ENCODE measurements at places on chromosomes 13 and 19.
A peak's percentile ranks its signal among the peaks of the same experiment; 100 is the strongest.

DNA sequence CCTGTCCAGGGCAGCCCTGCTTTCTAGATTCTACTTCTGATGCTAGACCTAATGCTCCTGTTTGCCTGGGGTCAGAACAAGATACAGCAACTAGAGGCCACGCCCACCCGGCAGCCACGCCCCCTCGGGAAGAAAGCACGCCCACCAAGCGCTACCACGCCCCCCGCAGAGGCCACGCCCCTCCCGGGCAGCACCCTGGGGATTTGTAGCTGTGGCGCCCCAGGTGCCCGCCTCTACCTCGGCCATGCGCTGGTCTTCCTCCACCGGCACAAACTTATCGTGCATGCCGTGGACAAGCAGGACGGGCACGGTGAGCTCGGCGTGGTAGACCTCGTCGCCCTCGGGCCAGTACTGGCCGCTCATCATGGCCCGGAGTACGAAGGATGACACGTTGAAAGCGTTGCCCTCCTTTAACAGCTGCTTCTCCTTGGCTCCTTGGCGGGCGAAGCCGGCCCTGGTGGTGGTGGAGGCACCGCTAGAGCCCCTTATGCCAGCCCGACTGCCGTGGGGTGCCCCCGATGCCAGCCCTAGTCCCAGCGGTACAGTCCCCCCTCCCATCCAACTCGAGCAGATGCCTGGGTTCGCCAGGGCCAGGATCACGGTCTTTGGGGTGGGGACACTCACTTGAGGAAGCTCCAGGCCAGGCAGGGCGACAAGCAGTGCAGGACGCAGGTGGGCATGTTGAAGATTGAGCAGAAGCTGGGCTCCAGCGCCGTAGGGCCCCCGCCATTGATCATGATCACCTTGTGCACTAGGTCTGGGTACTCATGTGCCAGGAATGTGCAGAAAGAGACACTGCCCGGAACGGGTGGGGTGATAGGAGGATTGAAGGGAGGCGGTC lies 9.0 kb downstream of the ABHD8 start:
- DNase-seq, result no peak

DNA sequence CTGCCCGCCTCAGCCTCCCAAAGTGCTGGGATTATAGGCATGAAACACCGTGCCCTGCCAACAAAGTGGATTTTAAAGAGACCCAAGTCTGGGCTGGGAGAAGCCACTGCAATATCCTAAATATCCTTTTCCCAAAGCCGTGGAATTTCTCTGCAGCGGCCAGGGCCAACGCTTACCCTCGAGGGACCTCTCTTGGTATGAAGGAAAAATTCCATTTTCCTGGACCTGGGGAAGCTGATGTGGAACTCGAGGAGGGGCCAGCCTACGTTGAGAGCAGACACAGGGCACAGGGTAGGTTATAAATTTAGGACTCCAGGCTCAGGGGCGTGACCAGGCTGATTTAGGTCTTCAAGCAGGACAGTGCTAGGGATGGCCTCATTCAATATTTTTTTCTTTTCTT lies 17.7 kb upstream of the UPF1 start:
- no peak for DNase-seq

DNA sequence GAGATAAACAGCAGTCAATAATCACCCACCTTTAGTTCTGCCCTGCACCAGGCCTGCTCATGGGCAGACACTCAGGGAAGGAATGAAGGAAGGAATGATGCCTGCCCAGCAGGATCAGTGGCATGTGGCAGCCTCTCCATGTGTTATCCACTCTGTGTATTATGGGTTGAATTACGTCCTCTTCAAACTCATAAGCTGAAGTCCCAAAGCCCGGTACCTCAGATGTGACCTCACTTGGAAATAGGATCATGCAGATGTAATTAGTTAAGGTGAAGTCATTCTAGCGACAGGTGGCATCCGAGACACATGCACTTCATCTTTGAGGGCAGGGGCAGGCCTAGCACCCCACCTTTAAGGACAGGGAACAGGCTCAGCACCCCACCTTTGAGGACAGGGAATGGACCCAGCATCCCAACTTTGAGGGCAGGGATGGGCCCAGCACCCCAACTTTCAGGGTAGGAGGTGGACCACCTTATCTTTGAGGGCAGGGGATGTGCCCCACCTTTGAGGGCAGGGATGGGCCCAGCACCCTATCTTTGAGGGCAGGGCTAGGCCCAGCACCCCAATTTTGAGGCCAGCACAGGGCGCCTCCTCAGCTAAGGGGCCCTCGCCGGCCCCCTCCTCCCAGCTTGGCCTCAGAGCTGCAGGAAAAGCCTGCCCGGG lies 127.6 kb downstream of the URI1 start:
- DNase-seq, result no peak

- no peak for DNase-seq
Observed at GRCh38 chr13:41670873-41671443, 213.6 kb downstream of the RGCC start.

DNA sequence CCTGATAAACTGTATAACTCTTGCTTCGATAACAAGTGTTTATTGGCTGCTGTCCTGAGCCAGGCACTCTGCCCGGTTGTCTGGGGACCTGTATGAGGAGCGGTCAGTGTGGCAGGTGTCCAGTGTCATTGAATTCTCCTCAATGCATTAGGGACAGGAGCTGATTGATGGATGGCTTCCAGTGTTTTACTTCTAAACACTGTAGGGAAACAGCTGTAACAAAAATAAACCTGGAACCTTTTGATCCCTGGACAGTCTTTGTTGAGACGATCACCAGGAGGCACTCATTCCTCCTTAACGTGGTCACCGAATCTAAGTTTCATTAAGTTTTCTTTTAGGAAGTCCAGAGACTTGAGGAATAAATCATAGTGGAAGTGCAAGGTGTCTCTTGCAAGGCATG lies 17.9 kb downstream of the UBAC2 start:
- peak; percentile 13 for DNase-seq

GRCh38 chr19:20928371-20928770 lies 5.3 kb downstream of the ZNF85 start:
- DNase-seq, result peak; percentile 69

Data from M059J (cell line).